Activated CD8-positive, alpha-beta memory T cell treated with anti-CD3 and anti-CD28 coated beads for 48 hours (primary cell): ENCODE measurements at places on chromosomes 3 and 15.

GRCh38 chr3:114370537-114371174, 76.8 kb downstream of the TIGIT start:
- no peak for DNase-seq

GRCh38 chr3:17259685-17260084, 374.9 kb downstream of the PLCL2 start:
- no peak for DNase-seq

DNA sequence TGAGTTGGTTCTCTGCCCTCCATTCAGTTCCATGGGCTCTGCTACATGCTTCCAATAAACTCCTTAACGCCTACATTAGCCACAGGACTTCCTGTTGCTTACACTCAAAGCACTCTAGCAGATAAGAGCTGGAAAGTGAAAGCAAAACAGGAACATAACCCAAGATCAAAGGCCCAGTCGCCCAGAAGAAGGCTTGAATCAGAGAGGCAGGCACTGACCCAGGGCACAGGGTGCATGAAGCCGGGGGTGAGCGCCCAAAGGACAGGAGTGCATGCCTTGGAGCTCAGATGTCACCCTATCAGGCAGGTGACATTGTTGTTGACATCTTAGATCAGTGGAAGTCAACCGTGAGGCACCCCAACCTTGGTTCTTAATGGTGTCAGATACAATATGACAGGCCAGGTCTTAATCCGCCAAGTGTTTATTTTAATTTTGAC, 235.1 kb downstream of the UACA start:
- DNase-seq: no peak

GRCh38 chr15:74541494-74542165, 610 bp downstream of the ARID3B start:
- DNase-seq: peak; percentile 45

DNA sequence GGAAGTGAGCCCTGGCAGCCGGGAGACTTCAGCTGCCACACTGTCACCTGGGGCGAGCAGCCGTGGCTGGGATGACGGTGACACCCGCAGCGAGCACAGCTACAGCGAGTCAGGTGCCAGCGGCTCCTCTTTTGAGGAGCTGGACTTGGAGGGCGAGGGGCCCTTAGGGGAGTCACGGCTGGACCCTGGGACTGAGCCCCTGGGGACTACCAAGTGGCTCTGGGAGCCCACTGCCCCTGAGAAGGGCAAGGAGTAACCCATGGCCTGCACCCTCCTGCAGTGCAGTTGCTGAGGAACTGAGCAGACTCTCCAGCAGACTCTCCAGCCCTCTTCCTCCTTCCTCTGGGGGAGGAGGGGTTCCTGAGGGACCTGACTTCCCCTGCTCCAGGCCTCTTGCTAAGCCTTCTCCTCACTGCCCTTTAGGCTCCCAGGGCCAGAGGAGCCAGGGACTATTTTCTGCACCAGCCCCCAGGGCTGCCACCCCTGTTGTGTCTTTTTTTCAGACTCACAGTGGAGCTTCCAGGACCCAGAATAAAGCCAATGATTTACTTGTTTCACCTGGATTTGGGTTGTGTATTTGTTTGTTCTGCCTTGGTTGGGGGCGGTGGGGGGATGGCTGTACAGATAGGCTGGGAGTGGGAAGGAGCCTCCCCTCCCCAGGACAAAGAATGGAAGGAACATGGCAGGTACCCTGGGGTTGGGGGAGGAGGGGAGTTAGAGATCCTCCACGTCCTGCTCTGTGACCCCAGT, 2.9 kb upstream of the GRM2 start:
- DNase-seq: no peak

DNA sequence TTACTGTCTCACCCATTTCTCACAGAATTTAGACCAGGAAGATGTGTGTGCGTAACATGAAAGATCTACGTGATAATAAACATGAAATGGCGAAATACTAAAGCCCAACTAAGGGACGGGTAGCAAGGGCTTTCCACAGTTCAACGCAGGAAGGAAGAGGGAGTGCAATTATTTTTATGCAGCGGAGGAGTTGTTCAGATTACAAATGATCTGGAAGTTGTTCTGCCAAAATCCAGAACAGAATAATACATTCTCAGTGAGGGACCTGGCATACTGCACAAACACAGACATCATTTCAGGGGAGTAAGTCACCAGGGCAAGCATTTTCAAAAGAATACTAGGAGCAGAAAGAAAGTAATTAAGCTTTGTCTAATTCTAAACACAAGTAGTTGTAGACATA, 133.6 kb upstream of the RAP2B start:
- no peak for DNase-seq

DNA sequence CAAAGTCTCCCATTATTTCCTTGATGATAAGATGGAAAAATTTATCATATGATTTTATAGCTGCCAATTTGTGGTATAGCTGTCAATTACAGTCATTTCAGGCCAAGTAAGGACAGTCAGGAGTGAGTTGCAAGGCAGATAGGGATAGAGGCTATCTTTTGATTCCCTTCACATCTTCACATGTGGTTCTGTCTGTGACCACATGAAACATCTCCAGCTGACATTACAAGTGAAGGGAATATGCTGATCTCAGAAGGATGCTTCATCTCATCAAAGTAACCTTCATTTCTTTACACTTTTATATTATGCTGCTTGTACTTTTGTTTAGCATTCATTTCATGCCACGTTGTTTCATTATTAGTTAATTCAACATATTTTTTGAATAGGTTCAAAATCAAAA, 136.9 kb upstream of the CFAP20DC start:
- DNase-seq: no peak

GRCh38 chr3:25964141-25964540, 174.3 kb downstream of the OXSM start:
- no peak for DNase-seq

DNA sequence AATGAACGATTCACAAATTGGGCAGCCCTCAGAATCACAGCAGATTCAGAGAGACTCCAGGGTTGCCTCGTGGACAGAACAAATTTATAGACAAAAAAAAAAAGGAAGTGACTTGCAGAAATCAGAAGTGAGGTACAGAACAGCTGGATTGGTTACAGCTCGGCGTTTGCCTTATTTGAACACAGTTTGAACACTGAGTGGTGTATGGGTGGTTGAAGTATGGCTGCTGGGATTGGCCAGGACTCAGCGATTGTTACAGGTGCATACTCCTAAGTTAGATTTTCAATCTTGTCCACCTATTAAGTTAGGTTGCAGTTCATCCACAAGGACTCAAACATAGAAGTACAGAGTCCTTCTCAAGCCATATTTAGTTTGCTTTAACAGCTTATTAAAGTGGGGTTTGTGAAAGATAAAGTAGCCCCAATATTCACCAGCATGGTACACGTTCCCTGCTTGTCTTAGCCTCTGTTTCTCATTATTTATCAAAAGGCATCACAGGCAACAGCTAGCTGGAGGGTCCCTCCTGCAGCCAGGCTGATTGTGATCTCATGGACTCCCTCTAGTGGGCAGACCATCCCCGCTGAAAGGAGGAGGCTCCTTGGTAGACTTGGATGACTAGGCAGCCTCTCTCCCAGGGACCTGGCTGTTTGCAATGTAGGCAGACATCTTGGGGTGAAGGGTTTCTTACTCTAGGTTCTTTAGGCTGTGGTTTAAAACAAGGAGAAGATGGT, 17.6 kb upstream of the ALDH1L1 start:
- DNase-seq: peak; percentile 12

DNA sequence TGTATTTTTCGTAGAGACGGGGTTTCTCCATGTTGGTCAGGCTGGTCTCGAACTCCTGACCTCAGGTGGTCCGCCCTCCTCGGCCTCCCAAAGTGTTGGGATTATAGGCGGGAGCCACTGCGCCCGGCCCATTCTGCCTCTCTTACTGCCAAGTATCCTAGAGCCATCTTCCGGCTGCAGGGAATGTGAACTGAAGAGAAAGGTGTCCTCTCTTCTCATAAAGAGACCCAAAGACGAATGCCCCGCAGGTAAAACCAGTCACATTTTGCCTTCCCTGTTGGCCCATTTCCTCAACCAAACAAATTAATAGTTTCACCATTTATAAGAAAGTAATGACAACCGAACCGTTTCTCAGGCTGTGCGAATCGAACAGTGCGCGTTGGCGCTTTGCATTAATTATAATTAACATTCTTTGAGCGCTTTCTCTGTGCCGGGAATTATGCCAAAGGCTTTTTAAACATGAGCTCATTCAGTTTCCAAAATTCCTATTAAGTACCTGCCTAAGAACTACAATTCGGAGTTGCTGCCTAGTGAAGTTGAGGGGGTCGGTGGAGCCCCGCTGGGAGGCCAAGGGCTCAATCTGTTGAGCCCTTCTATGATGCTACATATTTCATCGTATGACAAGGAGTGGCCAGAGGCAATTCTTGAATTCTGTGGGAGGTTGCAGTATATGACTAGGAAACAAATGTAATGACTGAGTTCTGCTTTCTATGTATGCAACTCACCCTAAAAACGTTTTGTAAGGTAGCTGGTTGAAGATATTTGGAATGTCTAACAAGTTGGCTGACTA, 819 bp upstream of the RPL24 start:
- no peak for DNase-seq

GRCh38 chr15:40501487-40501886, 30.7 kb downstream of the CHST14 start:
- no peak for DNase-seq

DNA sequence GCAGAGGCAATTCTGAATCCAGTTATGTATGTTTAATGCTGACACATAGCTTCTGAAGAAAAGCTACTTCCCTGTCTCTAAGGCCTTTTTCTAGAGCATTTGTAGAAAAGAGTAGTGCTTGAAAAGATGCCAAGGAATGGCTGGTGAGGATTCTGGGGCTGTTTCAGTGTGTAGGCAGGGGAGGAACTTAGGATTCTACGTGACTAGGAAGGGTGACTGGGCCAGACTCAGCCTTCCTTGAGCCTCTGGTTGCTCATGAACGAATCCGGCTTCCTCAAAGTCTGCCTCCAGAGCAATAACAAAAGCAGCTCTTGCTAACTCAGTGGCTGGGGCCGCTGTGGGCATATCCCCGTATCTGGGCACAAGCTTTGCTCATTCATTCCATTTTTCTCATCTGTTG, 104.8 kb upstream of the WNT5A start:
- DNase-seq: no peak

- DNase-seq: no peak
These were observed 39.9 kb downstream of the SMAD3 start for GRCh38 chr15:67105065-67105951.

DNA sequence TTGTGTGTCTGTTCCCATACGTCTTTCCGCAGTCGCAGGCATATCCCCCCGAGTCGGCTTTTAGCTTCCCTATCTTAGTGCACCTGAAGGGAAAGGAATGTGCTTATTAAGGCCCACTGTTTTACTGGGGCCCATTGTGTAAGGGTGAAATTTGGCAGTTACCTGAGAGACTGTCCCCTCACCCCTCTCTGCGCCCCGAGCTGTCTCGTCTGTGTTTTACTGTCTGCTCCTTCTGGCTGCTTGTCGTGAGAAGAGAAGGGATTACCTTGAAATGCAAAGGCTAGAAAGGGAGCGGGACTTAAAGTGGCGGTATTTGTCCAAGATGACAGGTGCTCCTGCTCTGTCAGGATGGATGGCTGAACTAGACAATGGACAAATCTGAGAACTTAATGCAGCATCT, 233.0 kb upstream of the POU1F1 start:
- DNase-seq: no peak

- DNase-seq: no peak
These were observed 106.7 kb upstream of the TNIK start for GRCh38 chr3:171566803-171567422.

DNA sequence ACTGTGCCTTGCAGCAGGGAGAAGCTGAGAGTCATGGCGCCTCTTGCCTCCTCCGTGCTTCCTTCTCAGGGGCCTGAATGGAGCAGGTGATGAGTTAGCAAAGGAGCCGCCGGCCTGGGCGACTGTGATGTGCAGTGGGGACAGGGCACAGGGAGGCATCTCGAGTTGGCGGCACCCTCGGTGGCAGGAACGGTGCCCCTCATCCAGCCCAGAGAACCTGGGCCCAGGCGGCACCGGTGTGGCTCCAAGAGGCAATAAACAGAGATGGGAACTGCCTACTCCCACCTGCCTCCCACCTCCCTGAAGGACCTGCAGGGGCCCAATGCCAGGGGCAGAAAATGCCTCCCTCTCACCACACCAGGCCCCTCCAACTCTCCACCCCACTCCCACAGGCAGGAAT, 6.2 kb downstream of the SLC41A3 start:
- no peak for DNase-seq

- no peak for DNase-seq
These were observed 13.2 kb downstream of the SPATA12 start for GRCh38 chr3:57073628-57074027.

DNA sequence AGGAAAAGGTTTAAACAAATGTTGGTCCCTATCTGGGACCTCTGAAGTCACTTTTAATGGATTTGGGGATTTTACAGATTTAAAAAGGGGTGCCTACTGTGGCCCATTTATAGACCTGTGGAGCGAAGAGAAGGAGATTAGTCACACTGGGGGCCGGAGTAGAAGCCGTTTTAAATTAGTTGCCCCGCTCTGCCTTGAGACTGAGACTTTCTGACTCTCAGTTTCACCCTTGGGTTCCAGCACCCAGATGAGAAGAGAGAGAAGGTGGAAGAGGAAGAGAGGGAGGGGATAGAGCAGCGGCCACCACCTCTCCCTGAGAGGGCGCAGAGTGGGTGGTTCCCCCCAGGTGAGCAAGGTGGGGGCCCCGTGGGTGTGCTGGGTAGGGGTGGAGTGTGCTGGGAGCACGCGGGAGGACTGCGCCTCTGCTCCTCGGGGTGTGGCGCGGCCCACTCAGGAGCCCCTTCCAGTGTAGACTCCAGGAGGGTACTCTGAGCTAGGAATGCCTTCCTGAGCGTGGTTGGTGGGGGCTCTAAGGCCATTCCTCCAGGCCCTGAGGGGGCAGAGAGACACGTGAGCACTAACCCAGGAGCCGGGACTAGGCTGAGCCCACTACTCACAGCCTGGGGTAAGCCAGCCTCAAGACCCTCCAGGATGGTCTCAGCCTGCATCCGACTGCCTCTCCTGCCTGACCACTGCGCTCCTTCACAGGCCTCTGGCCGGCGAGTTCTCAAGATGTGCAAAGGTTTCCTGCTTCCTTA, 32.6 kb upstream of the RAB6B start:
- no peak for DNase-seq

DNA sequence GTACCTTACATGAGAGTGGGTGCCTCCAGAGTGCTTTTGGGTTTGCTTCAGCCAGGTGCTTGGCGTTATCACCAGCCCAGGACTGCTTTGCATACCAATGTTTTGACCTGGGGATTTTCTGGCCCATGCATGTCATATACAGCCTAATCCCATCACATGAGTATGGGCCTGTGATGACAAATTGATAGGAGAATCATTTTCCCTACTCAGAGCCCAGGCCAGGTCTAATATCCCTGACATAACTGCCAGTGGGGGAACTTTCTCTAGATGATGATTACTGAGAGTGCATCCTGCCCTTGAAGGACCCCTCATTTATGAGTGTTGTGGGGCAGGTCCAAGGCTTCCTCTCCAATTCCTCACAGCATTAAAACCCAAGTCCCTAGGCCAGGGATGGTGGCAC, 197.5 kb upstream of the LYSMD4 start:
- DNase-seq: no peak

DNA sequence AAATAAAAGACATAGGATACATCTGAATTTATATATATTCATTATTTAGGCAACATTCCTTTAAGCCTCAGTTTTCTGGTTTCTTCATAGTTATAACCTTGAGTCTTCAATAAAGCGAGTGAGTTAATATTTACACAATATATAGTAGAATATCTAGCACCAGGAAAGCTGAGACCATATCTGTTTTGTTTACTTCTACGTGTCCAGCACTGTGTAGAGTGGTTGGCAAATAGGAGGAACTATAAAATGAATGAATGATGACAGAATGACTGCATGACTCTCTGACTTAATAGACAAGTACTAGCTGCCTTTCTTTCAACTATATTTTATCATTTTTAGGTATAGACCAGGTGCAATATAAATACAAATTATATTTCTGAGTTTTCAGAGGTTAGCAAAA, 197.8 kb upstream of the RBMS3 start:
- DNase-seq: no peak
